ENCODE measurements at places on chromosomes 6 and 20.

- no peak for DNase-seq
These were observed 111.0 kb upstream of the RALGAPA2 start for GRCh38 chr20:20823476-20823881.

- no peak for DNase-seq
These were observed 162.4 kb upstream of the CDYL start for GRCh38 chr6:4613795-4614194.

- DNase-seq = no peak
These were observed 15.9 kb upstream of the PEDS1 start for GRCh38 chr20:50169329-50169823.

DNA sequence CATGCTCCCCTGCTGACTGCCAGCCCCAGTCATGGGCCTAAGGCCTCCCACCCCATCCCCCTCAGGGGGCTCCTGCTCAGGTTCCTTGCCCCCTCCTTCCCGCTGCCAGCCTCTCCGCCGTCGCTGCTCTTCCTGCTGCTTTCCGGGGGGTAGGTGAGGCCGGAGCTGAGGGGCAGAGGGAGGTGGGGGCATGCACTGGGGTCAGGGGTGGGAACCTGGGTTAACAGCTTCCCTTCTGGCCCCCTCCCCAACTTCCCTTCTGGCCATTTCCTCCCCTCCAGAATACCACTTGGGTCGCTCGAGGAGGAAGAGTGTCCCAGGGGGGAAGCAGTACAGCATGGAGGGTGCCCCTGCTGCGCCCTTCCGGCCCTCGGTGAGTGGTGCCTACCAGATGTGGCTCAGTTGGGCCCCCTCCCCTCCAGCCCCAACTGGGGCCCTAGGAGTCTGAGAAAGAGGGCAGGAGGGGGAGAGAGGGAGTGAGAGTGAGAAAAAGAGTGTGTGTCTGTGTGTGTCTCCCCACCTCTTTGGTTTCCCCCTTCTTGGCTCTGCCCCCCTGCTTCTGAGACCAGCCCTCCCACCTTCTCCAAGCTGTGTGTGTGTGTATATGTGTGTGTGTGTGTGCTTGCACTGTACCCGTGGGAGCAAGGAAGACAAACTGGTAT, 12.1 kb downstream of the SYNGAP1 start:
- DNase-seq = no peak

GRCh38 chr6:120614723-120615122, 719.6 kb downstream of the TBC1D32 start:
- DNase-seq = no peak

DNA sequence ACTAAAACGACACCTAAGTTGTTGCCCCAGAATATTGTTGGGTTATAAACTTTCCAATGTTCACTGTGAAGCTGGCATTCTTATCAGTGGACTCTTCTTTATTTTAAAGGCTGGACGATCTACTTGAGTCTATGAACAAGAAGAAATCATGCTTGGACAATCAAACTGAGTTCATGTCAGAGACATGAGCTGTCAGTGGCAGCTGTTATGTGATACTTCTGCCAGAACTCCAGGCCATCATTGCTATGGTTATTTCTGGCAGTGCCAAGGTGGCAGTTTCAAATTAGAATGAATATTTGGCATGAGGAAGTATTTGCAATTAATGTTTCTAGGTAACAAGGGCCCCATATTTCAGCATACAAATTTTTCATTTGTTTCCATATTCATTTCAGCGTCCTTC, 417.3 kb downstream of the LMBRD1 start:
- no peak for DNase-seq

- DNase-seq = no peak
These were observed 265.3 kb upstream of the BMP2 start for GRCh38 chr20:6502219-6502618.

DNA sequence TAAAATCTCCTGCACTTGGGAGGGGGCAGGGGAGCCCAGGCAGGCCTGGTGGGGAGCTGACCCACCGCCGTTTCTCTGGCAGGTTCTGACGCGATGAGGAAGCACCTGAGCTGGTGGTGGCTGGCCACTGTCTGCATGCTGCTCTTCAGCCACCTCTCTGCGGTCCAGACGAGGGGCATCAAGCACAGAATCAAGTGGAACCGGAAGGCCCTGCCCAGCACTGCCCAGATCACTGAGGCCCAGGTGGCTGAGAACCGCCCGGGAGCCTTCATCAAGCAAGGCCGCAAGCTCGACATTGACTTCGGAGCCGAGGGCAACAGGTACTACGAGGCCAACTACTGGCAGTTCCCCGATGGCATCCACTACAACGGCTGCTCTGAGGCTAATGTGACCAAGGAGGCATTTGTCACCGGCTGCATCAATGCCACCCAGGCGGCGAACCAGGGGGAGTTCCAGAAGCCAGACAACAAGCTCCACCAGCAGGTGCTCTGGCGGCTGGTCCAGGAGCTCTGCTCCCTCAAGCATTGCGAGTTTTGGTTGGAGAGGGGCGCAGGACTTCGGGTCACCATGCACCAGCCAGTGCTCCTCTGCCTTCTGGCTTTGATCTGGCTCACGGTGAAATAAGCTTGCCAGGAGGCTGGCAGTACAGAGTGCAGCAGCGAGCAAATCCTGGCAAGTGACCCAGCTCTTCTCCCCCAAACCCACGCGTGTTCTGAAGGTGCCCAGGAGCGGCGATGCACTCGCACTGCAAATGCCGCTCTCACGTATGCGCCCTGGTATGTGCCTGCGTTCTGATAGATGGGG, 3.0 kb downstream of the PRND start:
- DNase-seq = no peak

DNA sequence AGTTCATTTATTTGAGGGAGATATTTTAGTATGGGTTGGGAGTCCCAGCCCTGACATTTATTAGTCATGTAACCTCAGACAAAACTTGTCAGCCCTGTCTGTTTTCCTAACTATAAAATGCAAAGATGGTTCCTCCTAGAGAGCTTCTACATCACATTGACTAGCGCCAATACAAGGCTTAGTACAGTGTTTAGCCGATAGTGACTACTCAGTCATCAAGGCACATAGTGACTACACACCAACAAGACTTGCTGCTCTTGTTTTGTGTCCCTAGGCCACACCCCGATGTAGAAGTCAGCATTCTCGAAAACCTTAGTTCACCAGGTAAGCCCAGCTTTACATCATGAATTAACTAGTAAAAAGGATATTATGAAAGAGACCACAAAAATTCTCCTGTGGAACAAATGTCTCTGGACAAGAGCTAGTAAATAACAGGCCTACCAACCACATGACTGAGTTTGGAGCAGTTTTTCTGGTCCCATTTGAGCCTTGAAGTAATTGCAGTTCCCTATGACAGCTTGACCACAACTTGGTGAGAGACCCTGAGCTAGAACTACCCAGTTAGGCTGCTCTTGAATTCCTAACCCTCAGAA, 68.8 kb downstream of the PFDN4 start:
- no peak for DNase-seq

DNA sequence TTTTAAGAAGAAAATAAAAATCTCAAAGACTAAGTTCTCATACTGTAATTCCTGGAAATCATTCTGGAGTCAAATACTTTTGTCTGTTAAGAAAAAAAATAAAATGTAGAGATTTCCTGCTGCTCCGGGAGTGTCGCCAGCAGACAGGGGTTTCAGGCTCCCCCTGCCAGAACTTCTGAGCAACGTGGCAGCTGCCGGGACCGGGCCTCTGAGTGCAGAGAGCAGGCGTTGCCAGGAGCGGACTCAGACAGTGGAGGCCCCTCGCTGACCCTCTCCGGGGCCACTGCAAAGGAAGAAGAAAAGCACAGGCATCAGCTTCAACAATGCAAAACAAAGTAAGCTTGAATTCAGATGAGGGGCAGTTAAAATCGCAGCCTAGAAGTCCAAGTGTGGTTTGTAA, 95.5 kb downstream of the THBS2 start:
- no peak for DNase-seq

DNA sequence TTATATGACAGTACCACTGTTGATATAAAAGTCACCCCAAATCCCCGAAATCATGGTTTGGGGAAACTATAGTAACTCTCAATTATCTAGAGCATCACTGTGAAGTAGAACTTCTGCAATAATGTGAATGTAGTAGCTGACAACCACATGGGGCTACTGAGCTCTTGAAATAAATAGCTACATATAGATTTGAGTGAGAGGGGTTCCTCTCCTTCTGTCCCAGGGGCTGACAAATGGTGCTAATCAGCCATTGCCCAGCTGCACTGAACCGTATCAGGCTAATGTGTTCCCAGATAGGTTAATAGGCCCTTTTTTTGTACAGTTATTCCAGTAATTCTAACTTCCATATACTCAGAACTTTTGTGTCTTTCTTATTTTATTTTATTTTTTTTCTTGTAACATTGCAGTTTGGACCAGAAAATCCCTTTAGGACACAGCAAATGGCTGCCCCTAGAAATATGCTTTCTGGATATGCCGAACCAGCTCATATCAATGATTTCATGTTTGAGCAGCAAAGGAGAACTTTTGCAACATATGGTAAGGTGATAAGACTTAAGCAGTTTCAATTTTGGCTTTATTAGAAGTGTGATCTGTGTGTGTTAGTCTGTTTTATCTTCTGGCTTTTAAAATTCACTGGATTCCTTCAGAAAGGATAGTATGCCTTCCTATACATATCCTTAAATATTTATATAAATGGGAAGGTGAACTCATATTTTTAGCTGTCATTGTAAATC, 21.1 kb downstream of the CDC40 start:
- DNase-seq = no peak

GRCh38 chr6:156557251-156557910, 219.8 kb upstream of the ARID1B start:
- no peak for DNase-seq

DNA sequence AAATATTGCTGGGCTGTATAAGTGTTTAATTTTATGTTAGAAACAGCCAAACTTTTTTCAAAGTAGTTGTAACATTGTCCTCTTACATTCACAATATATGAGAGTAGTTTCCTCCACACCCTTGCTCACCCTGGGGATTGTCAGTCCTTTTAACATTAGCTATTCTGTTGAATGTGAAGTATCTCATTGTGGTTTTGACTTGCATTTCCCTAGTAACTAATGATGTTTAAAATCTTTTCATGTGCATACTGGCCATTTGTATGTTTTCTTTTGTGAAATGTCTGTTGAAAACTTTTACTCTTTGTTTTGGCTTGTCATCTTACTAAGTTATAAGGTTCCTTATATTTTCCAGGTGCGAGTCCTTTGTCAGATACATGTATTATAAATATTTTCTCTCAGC, 32.9 kb downstream of the TRIM38 start:
- DNase-seq = no peak

GRCh38 chr20:6767126-6767535, 355 bp upstream of the BMP2 start:
- DNase-seq = no peak

DNA sequence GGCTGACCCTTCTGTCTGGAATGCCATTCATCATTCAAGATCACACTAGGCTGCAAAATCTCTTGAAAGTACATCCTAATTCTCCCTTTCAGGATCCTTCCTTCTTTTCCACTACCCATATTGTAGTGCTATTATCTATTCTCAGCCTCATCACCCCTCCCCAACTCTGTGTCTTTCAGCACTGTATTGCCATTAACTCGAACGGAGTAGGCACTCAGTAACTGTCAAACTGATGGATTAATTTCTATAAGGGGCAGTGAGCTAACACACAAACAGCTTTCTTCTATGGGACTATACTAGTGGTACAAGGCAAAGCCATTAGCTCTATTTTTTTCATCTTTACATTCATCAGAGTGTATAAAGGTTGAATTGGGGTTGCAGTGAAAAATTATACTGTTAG, 46.6 kb downstream of the LAMA4 start:
- DNase-seq = no peak

DNA sequence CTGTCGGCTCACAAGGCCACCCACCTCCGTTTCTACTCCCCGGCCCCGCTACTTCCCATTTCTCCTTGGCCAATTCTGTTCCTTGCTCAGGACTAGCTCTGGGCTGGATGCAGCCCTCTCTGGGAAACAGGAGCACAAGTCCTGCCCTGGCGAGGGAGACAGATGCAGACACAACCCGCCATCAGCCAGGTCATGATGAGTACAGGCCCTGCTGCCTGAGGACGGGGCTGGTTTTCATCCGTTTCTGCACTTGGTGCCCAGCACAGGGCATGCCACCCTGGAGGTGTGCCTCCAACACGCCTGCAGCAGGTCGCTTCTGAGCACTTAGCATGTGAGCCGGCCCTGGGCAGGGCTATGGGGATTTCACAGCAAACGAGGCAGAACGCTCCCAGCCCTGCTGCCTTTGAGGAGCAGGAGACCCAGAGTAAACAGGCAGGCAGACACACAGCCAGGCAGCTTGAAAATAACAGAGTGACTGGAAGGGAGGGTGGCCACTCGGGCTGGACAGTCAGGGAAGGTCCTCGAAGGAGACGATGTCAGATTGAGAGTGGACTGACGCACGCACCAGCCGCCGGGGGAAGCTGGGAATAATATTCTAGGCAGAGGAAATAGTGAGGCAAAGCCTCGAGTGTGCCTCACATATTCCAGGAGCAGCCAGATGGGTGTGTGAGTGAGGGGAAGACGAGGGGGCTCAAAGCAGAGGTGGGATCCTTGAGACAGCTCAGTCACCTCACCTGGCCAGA, 21.2 kb upstream of the VSTM2L start:
- no peak for DNase-seq

GRCh38 chr20:59386809-59387208, 86.4 kb downstream of the EDN3 start:
- no peak for DNase-seq

DNA sequence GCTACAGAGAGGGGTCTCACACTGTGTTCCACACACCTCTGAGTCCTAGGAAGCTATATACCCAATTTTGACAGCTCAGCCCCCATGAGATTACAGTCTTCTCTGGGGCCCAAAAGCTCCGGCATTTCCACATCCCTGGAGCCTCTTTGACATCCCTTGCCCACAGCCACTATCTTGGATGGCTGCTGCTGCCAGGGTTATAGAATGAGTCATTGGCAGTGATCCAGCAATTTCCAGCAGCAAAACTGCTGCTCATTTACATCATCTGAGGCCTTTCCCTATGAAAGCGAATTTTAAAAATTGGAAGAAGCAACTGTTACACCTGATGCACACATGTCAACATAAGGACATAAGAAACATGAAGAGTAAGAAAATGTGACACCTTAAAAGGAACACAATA, 590.7 kb downstream of the MEI4 start:
- no peak for DNase-seq

DNA sequence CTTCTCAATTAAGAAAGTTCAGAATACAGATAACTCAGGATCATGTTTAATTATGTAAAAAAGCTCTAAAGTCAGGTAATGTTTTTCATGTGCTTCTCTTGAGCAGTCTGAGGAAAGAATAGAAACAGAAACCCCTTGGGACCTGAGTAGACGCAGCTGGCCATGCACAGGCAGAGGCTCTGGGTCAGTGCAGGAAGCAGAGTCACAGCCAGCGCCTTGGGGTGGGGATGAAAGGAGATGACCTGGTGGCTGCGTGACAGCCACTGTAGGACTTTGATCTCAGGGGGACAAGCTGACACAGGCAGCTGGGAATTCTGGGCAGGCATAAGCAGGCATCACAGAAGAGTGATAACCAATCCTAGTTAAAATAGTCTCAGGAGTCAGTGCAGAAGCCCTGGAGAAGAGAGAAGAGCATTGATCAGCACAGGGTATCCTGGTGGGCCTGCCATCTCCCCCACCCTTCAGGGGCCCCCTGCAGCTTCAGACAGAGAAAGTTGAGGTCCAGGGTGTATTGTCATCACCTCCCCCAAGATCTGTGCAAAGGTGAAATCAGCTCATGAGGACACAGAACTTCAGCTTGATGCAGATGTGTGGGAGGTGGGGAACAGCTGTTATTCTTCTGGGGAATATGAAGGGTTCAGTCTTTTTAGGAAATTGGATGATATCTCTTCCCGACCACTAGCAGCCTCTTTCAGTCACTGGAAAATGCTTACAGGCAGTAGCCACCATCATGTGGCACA, 6.4 kb downstream of the HLA-DQB1 start:
- DNase-seq = no peak

All from GM12892 (cell line).